ENCODE measurements at places on chromosomes 13 and 19.

DNA sequence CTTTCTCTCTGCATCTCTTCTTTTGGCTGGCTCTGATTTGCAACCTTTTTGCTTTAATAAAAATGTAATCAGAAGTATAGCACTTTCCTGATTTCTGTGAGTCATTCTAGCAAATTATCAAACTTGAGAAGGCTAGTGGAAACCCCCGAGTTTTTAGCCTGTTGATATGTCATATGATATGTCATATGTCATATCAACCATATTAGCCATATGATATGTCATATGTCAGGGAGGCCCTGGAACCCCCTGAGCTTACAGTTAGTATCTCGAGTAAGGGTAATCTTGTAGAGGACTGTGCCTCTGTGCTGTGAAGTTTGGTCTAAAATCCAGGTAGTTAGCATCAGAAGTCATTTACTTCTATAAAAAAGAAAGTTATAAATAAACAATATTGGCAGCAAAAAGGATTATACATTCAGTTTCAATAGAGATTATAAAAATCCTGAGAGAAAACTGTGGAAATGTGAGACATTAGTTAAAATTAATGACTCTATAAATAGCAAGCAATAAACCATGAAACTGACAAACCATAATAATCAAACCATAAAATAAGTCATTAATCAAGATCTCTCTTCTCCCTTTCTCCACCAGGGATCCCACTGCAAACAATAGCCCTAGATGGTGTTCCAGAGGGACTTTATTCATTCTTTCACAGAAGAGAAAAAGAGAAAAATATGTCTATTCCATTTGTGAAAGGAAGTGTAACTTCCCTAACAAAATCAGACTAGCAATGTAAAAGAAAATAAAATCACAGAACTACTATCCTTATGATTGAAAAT is 167.4 kb downstream of the NALCN start:
- no peak for DNase-seq

- no peak for DNase-seq
Measured at GRCh38 chr19:3482507-3483225, 575 bp downstream of the SMIM44 start.

DNA sequence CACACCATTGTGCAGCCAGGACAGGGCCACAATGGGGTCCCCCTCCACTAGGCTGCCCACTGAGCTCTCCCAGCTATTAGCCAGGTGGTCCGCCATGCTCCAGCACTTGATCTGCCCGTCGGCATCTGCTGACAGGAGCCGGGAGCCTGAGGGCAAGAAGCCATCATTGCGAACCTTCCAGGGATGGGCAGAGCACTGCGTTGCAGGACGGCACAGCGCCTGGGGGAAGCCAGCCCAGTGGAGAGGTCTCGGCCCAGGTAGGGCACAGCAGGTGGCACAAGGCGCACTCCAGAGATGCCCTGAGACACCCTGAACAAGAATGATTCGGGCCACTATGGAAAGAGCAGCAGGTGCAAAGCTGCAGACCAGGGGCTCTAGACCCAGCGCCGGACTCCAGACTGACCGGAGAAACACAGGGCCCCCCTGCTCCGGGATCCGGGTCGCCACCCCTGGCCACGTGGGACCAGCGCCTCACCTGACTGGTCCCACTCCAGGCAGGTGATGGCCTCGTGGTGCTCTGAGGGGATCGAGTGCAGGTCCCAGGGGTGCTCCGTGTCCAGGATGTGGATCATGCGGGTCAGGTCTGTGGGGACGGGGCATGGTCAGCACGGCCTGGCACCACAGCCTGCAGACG is 3.2 kb downstream of the MED16 start:
- DNase-seq, result no peak

GRCh38 chr19:12137221-12137940 is 2.8 kb downstream of the ZNF20 start:
- no peak for DNase-seq

DNA sequence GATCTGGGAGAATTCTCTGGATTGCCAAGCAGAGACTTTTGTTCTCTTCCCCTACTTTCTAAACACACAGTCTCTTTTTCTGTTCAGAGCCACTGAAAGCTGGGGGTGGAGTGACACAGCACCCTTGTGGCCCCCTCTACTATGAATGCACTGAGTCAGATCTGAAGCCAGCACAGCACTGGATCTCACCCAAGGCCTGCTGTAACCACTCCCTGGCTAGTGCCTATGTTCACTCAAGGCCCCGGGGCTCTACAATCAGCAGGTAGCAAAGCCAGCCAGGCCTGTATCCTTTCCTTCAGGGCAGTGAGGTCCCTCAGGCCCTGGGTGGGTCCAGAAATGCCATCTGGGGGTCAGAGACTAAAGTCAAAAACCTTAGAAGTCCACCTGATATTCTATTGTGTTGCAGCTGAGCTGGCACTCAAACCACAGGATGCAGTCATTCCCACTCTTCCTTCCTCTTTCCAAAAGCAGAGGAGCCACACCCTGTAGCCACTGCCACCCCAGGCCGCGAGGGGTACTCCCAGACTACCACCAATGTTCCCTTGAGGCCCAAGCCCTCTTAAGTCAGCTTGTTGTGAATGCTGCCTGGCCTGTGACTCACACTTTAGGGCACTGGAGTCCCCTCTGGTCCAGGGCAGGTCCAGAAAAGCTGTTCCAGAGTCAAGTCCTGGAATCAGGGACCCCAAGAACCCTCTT is 110.1 kb upstream of the RXFP2 start:
- no peak for DNase-seq

DNA sequence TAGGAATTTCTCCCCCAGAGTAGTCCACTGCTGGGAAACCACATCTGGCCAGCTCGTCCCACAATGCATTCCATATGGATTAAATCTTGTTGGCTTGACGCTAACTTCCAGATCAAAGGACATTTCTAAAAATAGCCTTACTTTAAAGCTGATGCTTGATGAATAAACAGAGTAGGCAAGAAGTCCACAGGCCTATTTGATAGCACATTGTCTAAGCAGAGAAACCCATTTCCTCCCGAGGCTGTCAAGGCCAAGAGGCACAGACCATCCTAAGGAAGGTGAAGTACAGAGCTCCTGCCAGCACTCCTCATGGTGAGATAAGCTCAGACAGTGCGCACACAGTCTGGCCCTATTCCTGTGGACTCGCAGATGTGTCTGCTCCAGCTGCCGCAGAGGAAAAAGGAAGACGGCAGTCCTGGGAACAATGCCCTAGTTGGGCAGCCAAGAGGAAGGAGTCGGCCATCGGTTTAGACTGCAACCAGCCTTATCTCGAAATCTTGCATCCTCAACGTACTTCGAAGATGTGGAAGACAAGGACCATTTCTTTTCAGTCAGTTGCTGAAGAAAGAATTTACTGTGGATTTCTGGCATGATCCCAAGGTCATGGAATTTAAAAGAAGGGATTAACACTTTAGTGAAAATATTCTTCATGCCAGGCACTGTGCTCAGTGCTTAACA is 156.8 kb downstream of the RGCC start:
- no peak for DNase-seq

GRCh38 chr13:90545070-90545840 is 802.2 kb upstream of the MIR17HG start:
- DNase-seq, result no peak

GRCh38 chr13:36173571-36174322 is 40.6 kb downstream of the SOHLH2 start:
- no peak for DNase-seq

GRCh38 chr13:110610955-110611595 is 4.3 kb upstream of the NAXD start:
- no peak for DNase-seq

DNA sequence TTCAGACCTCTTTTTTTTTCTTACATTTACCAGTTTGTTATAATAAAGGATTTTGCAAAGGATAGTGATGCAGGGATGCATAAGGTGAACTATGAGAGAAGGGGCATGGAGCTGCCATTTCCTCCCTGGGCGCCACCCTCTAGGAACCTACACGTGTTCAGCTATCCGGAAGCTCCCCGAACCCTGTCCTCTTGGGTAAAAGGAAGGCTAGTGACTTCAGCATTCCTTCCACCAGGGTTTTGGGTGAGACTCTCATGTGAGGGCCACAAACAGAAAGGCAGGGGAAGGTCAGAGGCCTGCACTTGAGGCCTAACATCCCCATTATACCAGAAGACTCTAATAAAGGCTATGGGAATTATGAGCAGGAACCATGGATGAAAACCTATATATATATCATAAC is 57.3 kb downstream of the IFT88 start:
- no peak for DNase-seq

GRCh38 chr19:31627620-31628365 is 278.6 kb upstream of the TSHZ3 start:
- DNase-seq, result no peak

- no peak for DNase-seq
Measured at GRCh38 chr19:56930647-56931535, 90.4 kb upstream of the PEG3 start.

DNA sequence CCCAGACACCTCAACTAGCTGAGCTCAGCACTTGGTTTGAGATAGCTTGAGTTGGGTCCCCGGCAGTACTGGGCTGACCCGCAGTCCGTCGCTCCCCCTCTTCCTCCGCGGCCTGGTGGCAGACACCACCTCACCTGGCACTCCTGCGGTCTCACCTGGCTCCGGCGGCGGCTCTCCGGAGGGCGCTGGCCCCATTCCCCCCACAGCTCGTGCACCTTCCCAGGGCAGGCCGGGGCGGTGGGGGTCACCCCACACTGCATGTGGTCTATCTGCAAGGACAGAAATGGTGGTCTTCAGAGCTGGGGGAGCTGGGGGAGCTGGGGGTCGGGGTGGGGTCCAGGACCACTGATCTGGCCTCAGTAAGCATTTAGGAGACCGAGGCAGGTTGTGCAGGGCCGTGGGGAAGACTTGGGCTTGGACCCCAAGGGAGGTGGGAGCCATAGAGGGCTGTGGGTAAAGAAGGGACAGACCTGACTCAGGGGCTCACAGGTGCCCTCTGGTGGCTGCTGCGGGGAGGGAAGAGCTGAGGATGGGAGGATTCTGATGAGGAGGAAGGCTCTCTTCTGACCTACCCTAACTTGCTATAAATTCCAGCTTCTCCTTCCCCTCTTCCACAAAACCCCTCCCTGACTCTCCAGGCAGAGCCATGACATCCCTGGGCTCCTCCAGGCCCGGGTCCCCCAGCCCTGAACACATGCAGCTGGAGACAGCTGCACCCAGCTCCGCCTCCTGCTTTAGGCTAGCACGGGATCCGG is 6.7 kb upstream of the PLIN4 start:
- peak; percentile 85 for DNase-seq

GRCh38 chr13:111216166-111216960 is 101.3 kb downstream of the ARHGEF7 start:
- DNase-seq, result peak; percentile 48

- DNase-seq, result no peak
Measured at GRCh38 chr13:45995245-45995644, 57.3 kb downstream of the ZC3H13 start.

DNA sequence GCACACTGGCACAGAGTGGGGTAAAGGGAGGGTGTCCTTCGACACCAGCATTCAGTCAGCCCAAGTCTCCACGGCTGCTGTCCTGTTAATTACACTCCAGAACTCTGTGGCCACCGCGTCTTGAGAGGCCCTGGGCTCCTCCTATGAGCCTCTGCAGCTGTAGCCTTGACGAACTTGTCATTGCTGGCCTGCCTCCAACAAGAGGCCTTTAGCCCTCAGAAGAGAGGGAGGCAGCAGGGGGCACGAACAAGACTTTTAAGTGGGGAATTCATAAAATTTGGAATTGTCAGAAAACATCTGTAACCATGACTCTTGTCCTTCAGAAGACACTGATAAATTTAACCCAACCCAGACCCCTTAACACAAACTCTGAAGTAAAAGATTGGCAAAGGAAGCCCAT is 241.9 kb downstream of the UQCRFS1 start:
- no peak for DNase-seq

DNA sequence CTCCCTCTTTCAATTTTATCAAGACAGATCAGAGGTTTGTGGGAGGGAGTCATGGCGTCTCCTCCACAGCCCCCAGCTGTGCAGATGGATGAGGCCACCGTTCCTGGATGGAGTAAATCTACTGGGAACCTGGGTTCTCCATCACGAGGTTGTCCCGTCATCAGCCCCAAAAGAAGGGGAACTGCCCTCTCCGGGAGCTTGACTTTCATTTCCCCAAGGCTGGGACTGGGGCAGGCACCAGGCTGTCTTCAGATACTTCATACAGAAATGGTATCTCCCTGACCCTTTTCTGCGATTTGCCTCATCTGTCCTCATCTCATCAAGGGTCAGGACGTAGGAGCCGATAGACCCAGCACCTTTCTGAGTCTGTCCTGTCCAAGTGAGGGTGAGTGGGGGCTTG is 9.8 kb downstream of the LILRB2 start:
- DNase-seq, result no peak

DNA sequence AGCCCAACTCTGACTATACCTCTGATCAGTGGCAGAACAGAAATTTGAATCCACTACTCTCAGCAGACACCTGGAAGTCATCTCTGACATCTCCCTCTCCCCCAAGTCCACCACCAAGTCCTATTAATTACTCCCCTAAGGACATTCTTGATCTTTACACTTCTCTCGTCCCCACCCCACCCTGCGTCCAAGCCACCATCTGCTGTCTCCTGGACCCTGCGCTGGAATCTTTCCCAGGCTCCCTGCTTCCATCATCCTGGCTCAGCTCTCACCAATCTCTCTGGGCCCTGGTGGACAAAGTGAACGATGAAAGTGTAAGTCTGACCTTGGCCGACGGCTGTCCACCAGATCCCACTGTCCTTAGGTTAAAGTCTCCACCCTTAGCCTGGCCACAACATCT is 145.6 kb upstream of the GJB6 start:
- DNase-seq, result no peak

DNA sequence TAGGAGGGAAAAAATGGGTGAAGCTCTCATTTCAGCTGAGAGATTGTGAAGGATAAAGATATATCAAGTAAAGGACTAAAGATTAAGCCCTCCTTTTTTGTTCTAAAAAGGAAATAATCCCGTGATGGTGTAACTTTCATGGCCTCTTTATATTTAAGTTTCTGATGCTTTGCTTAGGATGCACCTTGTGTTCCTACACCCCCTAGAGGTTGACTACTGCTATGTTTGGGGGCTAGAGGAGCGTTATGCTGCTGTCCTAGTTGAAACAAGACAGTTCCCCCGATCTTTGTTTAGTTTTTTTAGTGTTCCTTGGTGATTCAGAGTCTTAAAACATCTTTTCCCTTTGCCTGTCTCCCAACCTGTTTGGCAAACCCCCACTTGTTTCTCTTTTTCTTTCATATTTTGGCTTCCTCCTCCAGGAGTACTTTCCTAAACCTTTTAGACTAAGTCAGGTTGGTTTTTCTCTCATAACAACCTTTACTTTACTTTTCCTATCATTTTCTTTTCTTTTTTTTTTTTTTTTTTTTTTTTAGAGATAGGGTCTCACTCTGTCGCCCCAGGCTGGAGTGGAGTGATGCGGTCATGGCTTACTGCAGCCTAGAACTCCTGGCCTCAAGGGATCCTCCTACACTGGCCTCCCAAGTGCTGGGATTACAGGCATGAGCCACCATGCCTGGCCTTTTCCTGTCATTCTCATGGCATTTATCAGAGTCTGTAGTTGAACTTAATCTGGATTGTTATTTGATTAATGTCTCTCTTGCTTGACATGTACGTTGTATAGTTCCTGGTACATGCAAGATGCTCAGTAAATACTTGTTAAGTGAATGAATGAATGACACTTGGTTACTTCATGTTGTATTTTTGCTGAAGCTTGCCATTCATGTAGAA is 2.8 kb downstream of the UBA2 start:
- peak; percentile 86 for DNase-seq
